ENCODE measurements at places on chromosomes 2 and 18.

- no peak for DNase-seq
Measured at GRCh38 chr2:179201869-179202268, 62.8 kb downstream of the SESTD1 start.

DNA sequence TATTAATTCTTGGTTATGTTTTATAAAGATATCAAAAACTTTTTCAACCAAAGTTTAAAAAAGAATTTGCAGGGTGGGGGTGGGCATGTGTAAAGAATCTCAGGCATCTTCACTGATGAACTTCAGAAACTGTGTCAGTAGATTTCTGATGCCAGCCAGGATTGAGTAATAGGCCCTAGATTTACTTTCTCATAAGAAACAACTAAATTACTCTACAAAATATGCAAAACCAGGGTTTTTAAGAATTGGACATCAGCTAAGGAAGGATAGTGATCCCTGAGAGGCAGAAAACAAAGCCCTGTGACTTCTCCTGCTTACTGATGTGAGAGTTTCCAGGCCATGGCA lies 11.9 kb upstream of the IL1R1 start:
- DNase-seq: no peak

DNA sequence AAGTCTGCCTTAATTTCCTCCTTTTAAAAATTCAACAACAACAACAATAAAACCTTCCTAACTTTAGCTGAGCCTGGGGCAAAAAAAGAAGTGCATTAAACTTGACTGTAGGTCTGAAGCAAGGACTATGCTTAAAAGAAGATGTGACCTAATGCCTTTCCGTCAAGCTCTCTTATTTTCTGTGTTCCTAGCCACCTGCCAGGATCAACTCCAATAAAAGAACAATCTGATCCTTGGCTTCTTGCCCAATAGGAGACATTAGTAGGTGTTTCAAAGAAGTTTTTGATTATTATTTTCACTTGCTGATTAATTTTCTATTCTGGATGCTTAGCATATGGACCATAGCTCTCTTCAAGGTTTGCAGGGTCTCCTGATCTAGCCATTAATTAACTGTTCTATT lies 237.5 kb downstream of the STK39 start:
- DNase-seq: no peak

- no peak for DNase-seq
Measured at GRCh38 chr18:7824970-7825369, 257.9 kb downstream of the PTPRM start.

GRCh38 chr2:127427376-127428056 lies 9.3 kb downstream of the PROC start:
- DNase-seq: no peak

GRCh38 chr18:286515-287310 lies 18.9 kb upstream of the THOC1 start:
- DNase-seq: no peak

DNA sequence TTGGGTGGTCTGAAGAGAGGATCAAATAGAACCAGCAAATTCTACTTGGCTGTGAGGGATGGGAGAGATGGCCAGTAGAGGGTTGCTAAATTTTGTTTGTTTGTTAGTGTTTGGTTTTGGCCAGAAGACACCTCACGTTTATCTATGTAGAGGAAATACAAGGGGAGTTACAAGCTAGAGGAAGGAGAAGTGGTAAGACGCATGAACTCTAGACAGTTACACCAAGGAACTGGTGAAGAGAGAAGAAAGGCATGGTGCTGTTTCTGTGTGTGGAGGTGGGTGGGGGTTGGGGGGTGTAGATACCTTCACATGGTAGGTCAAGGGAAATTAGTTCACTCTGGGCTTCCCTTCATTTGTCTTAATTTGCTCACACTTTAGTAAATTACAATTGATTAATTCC lies 25.6 kb downstream of the RASGRP3 start:
- no peak for DNase-seq

GRCh38 chr2:105674859-105675541 lies 69.7 kb upstream of the NCK2 start:
- DNase-seq: no peak

GRCh38 chr2:63300835-63301234 lies 250.2 kb downstream of the OTX1 start:
- no peak for DNase-seq

DNA sequence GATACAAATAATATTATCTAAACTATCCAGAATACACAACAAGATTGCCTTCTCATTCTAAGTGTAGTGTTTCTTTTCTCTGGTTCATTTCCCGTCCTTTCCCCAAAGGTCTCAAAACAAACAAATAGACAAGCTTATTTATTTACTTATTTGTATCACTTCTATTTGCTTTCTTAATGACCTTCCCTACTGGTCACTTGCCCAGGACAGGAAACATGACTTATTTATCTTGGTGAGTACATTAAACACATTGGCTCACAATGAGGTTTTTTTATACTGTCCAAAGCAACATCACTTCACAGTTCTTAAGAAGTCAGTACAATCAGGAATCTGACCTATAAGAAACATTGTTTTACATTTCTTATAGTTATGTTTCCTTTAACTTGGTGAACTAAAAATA lies 123.3 kb upstream of the KYNU start:
- no peak for DNase-seq

GRCh38 chr2:190534310-190535120 lies at the start of gene NEMP2:
NEMP2 (minus strand) TSS chr2:190534722; CDS start chr2:190534655, 67 bp downstream.
- peak; percentile 58 for DNase-seq

DNA sequence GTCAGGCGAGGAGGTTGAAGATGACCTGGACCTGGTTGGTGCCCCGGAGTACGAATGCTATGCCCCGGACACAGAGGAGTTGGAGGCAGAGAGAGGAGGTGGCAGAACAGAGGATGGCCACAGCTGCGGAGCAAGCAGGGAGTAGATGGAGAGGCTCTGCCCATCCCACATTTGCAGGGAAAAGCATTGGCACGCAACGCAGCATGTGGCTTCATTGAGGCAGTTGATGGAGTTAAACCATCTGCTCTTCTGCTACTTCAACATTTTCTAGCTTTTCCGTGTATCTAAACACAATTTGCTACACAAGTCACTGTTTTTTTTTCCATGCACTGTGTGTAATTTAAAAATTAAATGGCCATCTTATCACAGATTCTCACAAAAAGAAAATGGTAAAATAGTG lies 11.8 kb downstream of the RBFA start:
- DNase-seq: no peak

DNA sequence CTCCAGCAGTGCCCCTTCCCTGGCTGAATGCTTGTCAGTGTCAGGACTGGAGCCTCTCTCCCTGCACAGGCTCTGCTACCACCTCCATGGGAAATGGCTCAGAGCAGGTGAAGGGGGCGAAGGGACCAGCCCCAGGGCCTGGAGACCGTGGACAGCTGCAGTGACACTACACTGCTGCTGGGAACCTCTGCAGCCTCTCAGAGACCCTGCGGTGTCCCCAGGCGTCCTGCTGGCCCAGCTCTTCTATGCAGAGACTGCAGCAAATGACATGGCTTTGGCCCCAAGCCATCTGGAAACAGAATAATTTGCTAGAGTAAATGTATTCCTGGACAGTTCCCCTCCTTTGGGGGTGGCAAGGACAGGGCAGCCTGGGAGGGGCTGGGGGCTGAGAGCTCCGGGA lies 53.2 kb downstream of the CIB4 start:
- no peak for DNase-seq

- DNase-seq: peak; percentile 7
Measured at GRCh38 chr2:128779301-128780095, 460.8 kb upstream of the HS6ST1 start.

DNA sequence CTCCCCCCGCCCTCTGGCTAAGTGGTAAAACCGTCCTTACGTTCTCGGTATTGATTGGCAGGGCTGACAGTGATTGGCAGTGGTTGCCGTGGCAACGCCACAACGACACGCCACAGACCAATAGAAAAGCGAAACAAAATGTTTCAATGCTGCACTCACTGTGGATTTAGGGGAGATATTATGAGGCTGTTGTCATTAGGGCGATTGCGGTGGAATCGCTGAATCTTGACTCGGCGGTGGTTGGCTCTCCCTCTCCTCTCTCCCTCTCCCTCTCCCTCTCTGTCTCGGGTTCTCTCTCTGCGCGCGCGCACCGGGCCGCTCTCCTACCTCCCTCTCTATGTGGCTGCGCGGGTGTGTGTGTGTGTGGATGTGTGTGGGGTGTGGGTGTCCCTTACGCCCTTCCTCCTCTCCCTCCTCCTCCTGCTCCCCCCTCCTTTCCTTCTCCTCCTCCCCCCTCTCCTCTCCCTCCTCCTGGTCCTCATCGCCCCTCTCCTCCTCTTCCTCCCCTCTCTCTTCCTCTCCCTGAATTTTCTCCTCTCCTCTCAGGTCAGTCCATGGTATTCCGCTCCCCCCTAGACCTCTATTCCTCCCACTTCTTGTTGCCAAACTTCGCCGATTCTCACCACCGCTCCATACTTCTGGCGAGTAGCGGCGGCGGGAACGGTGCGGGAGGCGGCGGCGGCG lies at the start of gene SIX3:
Gene SIX3, plus strand, starts transcription at position 152 of the 684 bp plus-strand sequence. Its CDS starts 403 bp downstream, at position 555.
- DNase-seq: no peak

- no peak for DNase-seq
Measured at GRCh38 chr18:24923138-24923537, 428.8 kb downstream of the ZNF521 start.

DNA sequence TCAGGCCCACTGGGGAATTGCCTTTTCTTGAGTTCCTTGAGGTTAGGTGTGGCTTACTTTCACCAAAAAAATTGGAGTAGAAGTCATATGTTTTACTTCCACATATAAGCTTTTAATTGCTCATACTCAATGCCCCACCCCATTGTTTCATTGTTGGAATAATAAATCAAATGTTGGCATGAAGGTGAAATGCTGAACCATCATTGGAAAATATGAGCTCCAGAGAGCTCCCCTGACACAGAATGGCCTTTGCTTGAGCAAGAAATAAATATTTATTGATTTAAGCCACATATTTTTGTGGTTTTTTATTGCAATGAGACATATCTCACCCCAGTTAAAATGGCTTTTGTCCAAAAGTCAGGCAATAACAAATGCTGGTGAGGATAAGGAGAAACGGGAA lies 167.3 kb upstream of the SRD5A2 start:
- DNase-seq: no peak

DNA sequence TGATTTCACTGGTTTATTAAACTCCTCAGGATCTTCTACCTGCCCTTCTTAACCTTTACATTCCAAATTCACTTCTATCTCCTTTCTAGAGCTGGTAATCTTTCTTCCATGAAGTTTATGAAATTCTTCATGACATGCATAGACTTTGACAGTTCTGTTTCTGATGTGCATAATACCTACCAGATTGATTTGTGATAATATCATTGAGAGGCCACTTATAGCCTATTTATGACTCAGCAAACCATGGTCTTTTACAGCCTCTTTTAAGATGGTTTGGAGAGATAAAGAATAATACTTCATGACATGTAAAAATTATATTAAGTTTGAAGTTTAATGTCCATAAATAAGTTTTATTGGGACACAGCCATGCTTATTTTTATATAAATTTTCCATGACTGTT lies 14.0 kb downstream of the SCN2A start:
- DNase-seq: no peak

DNA sequence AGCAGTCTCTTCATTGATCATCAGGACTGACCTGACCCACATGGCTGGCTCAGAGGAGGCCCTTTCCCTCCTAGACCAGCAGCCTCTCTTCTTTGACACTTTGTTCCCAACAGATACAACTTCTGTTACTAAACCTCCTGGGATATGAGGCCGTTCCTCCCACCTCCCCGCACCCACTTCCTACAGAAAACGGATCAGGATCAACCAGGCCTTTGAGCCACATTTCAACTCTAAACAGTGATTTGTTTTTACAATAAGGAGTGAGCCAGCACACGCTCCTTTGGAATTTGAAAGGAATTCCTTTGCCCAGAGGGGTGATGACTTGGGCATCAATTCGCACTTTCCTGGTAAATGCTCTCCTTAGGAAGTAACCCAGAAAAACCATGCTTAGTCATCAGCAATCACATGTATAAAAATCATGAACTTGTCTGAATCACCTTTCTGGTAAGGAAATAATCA lies 180.4 kb downstream of the FAM124B start:
- DNase-seq: no peak

- DNase-seq: no peak
Measured at GRCh38 chr2:170221317-170222288, 43.7 kb downstream of the MYO3B start.

GRCh38 chr2:50952596-50952995 lies 79.3 kb downstream of the NRXN1 start:
- DNase-seq: no peak

DNA sequence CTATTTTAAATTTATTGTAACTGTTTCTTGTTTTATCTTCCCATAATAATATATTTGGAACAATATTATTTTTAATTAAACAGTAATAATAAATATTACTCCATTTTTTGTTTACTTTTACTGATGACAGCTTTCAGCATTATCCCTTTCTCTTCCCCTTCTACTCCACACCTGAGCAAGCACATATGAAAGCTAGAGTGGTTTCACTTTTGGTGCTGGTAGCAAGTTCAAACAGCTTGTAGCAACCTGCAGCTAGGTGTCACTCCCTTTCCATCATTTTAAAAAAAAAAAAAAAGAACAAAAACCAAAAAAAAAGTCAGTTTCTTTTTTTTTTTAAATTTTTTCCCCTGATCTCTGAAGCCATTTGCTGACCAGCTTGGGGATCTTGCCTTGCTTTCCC lies 801.8 kb downstream of the CCDC85A start:
- no peak for DNase-seq

GRCh38 chr2:130823171-130823885 lies 13.4 kb upstream of the ARHGEF4 start:
- DNase-seq: no peak

DNA sequence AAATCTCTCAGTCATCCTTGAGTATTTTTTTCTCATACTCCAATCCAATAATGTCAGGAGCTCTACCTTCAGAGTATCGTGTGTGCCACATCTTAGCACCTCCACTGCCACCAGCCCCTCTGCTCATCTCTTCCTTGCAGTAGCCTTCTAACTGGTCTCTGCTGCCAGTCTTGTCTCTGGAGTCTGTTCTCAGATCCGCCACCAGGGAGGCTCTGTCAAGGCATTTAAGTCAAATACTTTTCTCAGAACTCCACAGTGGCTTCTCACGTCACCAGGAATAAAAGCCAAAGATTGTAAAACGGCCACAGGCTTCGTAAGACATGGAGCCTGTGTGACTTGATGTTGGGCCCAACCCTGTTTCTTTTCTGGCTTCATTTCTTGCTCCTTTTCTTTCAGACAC lies 7.1 kb downstream of the UNC50 start:
- DNase-seq: no peak

- no peak for DNase-seq
Measured at GRCh38 chr18:36392164-36392978, 94.9 kb downstream of the FHOD3 start.
